ENCODE measurements at places on chromosomes 2 and 18.

- DNase-seq = no peak
Observed at GRCh38 chr2:147818741-147819140, 26.1 kb upstream of the ACVR2A start.

DNA sequence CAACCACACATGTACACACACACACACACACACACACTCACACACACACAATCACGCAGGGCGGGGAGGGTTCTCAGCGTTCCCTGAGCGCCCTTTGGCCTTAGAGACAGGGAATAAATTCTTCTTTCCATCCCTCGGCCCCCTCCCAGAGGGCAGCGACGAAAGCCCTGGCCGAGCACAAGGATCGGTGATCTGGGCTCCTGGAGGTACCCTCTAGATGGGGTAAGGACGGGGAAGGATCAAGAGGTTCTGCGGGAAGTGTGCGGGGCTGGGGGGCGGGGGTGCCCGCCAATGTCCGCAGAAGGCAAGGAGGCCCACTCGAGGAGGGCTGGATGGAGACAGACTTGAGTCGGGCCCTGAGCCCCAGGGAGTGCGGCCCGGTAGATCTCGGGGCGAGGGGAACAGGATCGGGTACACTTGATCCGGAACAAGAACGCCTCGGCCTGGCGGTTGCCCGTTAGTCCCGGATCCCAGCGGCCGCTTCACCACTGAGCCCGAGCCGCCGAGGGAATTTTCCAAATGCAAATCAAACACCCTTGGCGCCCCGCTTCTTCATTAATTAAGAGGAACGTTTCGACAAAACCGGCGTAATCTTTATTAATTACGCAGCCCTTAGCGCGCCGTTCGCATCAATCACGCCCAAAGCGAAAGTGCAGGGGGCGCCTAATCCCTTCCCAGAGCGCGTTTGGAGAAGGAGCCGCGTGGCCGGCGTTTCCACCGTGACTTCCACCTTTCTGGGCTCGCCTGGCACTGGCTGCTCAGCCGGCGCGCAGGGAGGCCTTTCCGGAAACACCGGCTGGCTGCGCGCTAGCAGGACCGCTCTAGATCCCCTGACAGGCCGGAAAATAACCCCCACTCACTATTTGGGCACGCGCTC, 7.0 kb upstream of the PAX3 start:
- DNase-seq = no peak

DNA sequence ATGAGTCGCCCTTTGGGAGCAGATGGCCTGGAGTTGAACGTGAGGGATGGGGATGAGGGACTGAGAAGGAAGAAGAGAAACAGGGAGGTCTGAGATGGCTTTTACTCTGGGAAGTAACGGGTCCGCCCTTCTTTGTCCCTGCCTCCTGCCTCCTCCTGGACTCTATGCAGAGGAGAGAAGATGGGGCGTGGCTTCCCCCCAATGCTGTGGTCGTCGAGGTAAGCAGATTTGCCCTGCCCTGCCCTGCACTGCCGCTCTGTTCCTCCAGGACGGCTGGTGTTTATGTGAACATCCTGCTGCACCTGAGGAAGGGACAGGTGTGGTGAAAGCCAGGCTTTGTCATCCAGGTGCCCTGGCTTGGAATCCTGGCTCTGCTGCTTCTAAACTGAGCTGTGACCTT, 13.5 kb upstream of the NTSR2 start:
- no peak for DNase-seq

- no peak for DNase-seq
Observed at GRCh38 chr2:109173311-109174171, 44.5 kb downstream of the SH3RF3 start.

GRCh38 chr2:66426244-66427111, 8.4 kb upstream of the MEIS1 start:
- DNase-seq = no peak
